Activated T-cell treated with anti-CD3 and anti-CD28 coated beads for 48 hours (primary cell): ENCODE measurements at places on chromosomes 4 and X.

GRCh38 chrX:104172788-104173187 is 6.5 kb downstream of the FAM199X start:
- no peak for DNase-seq

- DNase-seq = no peak
Observed at GRCh38 chr4:78693777-78694456, 82.2 kb upstream of the BMP2K start.

GRCh38 chrX:154546354-154547244 is at the start of gene G6PD:
G6PD (minus strand) TSS chrX:154546846; CDS start chrX:154546155, 691 bp downstream.
- DNase-seq = peak; percentile 81

DNA sequence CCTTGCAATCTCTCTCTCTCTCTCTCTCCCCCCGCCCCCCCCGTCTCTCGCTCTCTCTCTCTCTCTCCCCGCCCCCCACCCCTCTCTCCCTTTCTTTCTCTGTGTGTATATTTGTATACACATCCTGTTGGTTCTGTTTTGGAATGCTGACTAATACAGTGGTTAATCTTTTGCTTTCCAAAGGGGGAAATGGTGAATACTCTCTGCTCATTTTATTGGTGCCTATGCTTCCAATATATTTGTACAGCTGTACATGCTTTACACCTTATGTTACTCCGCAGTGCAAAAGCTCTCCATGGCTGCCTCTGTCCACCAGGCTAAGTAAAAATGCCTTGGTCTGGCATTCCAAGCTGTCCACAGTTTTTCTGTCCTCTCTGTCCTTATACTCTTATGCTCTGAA is 158.8 kb downstream of the RBMX2 start:
- DNase-seq = no peak

- no peak for DNase-seq
Observed at GRCh38 chrX:55142919-55143310, 54.1 kb downstream of the PAGE2 start.

DNA sequence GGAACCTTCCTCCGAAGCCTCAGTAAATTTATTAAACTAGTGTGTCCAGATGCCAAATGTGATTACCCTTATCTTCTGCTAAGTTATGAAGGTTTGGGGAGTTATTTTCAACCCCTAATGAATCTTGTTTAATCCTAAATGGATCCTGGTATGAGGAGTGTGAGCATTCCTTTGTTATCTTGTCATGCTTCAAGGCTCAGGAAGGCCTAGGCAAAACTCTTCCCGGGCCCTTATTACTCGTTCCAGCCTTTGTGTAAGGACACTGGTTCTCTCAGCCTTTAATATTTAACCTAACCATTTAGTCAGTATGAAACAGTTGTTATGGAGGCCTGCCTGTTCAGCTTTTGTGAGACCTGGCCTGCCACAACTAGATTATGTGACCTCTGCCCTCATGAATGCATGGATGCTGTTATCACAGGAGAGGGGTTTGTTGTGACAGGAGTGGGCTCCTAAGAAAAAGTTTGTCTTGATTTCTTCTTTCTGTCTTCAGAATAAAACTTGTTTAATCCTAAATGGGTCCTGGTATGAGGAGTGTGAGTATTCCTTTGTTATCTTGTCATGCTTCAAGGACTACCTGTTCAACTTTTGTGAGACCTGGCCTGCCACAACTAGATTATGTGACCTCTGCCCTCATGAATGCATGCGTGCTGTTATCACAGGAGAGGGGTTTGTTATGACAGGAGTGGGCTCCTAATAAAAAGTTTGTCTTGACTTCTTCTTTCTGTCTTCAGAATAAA is 181.7 kb downstream of the SLC39A8 start:
- no peak for DNase-seq

DNA sequence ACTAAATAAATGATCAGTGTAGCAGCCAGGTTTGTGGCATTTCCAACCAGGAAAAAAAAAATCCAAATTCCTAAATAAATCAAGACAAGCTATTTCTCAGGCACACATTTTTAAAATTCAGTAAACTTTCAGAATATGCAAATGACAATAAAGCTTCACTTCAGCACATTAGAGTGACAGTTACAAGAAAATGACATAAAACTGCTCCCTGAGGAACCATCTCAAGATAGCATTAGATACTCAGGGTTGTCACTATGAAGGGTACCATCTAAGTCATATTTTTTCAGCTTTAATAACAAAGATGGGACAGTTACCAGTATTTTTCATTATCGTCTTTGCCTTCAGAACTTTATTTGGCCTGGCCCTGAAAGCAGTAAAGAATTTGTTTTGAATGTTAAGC is 411.3 kb upstream of the RASGEF1B start:
- DNase-seq = no peak

DNA sequence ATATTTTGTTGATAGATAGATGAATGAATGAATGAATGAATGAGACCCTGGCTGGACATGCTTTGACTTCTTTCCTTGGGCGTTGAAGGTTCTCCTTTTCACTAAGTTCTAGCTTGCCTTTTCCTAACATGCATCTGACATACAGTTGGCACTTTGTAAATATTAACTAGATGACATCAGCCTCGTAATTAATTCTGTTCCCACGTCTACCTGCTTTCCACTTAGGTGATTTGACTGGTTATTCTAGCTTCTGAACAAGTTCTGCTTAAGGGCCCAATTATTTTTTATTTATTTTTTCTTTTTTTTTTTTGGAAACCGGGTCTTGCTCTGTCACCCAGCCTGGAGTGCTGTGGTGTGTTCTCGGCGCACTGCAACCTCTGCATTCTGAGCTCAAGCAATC is 13.9 kb upstream of the RASL11B start:
- DNase-seq = no peak

DNA sequence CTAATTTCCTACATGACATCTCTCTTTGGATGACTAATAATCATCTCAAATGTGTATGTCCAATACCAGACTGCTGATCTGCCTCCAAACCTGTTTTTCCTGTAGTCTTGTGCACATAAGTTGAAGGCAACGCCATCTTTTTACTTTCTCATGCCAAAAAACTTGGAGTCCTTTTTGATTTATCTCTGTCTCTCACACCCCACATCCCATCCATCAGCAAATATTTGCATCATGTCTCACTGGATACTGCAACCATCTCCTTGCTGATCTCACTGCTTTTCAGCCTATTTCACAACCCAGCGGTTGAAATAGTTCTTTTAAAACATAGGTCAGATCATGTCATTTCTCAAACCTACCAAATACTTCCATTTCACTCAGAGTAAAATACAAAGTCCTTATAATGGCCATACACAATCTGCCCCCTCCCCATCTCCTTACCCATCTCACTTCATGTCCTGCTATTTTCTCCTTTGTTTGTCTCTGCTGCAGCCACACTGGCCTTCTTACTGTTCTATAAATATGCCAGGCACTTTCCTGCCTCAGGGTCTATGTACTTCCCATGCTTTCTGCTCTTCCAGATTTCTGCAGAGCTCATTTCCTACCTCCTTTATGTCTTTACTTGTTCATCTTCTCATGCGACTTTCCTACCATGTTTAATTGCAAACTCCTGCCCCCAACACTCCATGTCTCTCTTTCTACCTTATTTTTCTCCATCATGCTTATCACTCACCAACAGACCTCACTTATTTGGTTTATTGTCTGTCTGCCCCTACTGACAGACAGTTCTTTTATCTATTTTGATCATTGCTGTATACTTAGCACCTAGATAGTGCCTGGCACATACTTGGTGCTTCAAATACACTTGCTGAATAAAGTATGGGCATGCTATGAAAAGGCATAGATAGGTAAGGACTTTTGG is 98.8 kb downstream of the ANXA3 start:
- no peak for DNase-seq

- no peak for DNase-seq
Observed at GRCh38 chr4:23697722-23698121, 192.1 kb downstream of the PPARGC1A start.

DNA sequence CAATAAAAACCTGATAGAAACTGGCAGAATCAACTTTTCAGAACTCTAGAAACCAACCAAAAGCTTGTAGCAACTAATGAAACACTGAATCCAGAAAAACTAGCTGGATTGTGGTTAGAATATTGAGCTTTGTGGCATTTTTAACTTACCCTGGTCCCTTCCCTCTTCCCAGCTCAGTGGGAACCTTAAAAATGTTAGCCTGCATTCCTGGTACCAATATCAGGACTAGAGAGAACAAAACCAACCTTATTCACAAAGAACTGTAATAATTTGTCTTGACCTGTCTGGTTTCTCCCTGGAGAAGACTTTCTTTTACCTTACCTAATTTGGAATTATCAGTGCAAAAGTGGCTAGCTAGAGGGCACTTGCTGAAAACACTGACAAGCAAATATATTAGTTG is 21.2 kb downstream of the SH3D19 start:
- DNase-seq = no peak

DNA sequence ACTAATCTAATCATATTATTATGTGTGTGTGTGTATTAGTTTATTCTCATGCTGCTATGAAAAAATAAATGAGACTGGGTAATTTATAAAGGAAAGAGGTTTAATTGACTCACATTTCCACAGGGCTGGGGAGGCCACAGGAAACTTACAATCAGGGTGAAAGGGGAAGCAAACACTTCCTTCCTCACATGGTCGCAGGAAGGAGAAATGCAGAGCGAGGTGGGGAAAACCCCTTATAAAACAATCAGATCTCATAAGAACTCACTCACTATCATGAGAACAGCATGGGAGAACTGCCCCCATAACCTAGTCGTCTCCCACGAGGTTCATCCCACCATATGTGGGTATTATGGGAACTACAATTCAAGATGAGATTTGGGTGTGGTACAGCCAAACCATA is 190.9 kb upstream of the TAPT1 start:
- no peak for DNase-seq

GRCh38 chrX:49712577-49712976 is 16.8 kb upstream of the PAGE1 start:
- no peak for DNase-seq

- DNase-seq = no peak
Observed at GRCh38 chrX:84170931-84171330, 17.1 kb downstream of the RPS6KA6 start.

GRCh38 chr4:179634862-179635261 is 2192.6 kb upstream of the AGA start:
- no peak for DNase-seq

DNA sequence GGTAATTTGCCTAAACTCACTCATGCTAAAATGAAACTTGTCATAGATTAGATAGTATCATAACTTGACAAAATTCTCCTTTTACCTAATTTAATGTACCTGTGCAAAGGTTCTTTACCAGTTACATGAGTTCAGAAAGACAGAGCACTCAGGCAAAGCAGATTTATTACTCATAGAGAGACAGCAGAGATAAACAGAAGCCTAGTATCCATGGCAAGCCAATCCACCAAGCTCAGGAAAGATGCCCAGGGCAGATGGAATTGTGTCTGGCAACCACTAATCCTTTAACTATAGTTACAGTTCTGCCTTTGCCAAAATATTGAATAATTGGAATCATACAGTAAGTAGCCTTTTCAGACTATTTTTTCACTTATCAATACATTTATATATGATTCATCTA is 826.2 kb downstream of the TECRL start:
- no peak for DNase-seq

- no peak for DNase-seq
Observed at GRCh38 chr4:139875411-139875825, 209.8 kb downstream of the MGST2 start.

DNA sequence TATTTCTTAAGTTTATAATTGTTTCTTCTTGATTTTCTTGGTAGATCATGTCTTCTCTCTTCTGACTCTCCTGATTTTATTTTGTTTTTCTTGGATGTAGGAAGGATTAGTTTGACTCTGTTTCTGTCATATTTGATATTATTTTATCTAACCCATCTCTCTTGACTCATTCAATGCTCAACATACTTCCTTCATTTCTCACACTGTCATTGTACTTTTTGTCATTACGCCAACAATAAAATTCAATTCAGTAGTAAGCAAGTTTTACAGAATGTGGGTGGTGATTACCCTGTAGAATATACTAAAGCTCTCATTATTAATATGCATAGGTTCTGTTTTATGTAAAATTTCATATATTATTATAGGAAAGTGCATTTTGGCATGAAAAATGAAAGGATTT is 1303.0 kb upstream of the AGA start:
- DNase-seq = no peak

GRCh38 chr4:86011117-86011516 is 348.7 kb downstream of the MAPK10 start:
- no peak for DNase-seq

DNA sequence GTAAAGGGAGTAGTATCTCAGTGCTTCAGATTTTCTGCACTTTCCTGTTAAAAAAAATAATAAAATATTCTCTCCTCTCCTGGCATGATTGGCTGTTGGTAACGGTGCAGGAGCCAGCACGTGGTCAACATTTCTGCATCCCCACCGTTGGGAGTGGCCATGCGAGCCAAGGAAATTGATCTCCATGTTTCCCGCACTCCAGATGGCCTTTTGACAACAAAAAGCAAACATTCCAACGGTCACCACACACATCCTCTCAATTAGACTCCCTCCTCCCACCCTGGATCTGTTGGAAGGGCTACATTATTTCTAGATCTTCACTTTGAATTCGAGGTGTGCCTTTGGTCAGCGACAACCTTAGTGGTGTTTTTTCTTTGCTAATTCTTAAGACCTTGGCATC is 45.0 kb downstream of the STK32B start:
- no peak for DNase-seq

GRCh38 chrX:57422289-57422688 is 135.8 kb downstream of the FAAH2 start:
- no peak for DNase-seq

- no peak for DNase-seq
Observed at GRCh38 chr4:13902146-13902545, 274.6 kb upstream of the BOD1L1 start.

- DNase-seq = no peak
Observed at GRCh38 chr4:89254847-89255246, 52.8 kb downstream of the GPRIN3 start.

DNA sequence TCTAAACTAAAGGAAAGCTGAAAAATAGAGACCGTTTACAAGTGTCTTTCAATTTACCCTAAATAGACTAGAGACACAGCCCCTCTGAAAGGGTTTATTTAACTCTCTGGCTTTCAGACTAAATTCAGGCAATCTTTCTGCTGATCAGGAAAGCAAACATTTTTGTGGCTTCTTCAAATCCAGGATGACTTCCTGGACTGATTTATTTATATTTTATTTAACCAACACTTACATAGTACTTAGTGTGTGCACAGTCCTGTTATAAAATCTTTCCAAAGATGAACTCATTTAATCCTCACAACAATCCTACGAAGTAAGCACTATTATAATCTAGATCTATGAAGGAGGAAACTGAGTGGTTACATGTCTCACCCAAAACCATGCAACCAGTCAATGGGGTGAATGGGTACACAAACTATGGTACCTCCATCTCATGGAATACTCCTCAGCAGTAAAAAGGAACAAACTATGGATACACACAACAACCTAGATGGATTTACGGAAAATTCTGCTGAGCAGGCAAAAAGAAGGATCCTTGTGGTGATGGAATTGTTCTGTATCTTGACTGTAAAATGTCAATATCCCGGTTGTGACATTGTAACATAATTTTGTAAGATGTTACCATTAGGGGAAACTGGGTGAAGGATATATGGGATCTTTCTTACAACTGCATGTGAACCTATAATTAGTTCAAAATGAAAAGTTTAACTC is 64.1 kb upstream of the MAMLD1 start:
- DNase-seq = no peak
